ENCODE measurements at places on chromosomes 7 and 10.
A peak's percentile ranks its signal among the peaks of the same experiment; 100 is the strongest.

GRCh38 chr10:12062754-12063482, 5.8 kb upstream of the DHTKD1 start:
- DNase-seq, result no peak

DNA sequence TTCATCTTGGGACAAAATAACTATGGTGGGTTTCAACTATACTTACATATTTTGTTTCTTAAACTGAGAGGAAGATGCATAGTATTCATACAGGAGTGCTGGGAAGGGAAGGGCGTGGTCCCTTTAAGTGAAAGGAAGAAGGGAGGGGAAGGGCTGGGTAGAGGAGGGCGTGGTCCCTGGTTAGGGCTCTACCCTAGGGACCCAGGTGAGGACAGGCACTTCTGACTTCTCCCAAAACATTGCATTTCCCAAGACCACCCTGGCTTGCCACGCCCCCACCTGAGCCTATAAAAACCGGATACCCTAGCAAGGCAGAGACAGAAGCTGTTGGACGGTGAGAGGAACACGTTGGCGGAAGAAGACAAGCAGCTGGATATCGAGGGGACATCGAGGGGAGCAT, 157.6 kb upstream of the PLXNA4 start:
- no peak for DNase-seq

- no peak for DNase-seq
These were observed 16.6 kb downstream of the BAG3 start for GRCh38 chr10:119667562-119668328.

DNA sequence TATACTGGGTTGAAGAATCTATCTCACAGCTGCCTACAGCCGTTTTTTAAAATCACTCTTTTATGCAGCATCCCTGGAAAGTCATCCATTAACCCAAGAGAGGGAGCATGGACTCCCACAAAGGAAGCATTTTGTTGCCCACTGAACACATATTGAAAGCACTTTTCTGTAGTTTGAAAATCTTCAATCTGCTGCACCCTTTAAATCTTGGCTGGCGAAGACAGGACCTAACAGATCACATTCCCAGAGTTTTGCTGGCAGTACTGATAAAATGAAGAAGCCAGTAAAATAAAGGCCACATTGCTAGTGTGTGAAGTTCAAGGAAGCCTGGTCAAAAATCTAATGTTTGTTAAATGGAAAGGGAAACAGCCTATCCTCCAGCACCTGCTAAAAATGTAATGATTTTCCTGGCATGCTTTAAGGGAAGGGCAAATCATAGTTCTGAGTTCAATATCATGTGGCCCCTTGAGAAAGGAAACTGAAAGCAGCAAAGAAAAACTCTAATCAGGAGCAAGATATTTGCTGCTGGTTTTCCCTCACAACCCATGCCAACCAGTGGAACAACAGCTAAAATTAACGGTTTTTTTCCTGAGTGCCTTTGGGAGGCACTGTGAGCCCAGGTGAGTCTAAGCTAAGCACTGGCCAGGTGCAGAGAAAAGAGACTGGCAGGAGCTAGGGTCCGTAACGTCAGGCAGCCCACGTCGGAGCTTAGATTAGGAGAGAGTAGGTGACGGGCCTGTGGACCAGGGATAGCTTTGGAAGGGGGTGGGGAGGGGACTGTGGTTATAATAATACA, 97.9 kb upstream of the PALS2 start:
- DNase-seq, result no peak

DNA sequence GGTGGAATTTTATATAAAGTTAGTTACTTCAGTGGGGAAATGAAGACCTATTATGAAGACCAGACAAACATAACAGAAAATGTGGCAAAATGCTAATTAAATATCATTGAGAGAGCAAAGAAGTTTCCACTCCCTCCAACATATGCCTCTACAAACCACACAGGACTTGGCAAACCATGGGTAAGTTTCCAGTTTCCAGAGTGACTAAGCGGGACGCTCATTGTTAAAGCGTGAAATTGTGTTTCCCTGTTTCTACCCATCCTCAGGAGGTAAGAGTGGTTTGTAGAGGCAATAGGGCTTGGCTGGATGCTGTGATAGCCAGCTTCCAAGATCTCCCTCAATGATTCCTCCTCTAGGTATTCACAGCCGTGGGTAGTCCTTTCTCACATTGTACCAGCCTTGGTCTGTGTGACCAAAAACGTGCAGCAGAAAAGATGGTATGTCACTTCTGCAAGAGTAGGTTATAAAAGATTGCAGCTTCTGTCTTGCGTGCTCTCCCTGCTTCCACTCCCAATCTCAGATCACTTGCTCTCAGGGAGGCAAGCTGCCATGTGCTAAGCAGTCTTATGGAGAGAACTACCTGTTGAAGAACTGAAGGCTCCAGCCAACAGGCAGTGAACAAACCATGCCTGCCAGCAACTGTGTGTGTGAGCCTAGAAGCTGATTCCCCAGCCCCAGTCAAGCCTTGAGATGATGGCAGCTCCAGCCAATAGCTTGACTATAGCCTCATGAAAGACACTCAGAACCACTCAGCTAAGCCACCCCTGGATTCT, 35.7 kb downstream of the CBX3 start:
- DNase-seq, result no peak

- peak; percentile 32 for DNase-seq
These were observed 10.4 kb upstream of the SMC3 start for GRCh38 chr10:110556969-110557601.

DNA sequence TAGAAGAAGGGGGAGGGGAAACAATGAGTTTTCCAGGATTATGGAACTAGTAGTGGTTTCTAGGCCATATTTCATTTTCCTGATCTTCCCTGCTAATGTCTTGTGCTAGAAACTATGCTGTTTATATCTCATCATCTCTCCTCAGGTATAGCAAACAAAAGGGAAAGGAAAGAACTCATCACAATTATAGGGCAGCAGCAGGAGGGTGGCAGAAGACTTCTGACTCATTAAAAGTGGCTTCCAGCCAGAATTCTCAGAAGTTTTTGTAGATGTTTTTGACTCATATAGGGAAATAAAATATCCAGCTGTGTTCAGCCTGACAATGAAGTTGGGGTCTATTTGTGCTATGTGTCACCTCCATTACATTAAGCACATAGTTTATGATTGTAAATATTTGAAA, 6.5 kb downstream of the AHR start:
- no peak for DNase-seq
